ENCODE measurements at places on chromosomes 11 and 22.
A peak's percentile ranks its signal among the peaks of the same experiment; 100 is the strongest.

GRCh38 chr11:95764267-95764898 lies 25.2 kb downstream of the FAM76B start:
- DNase-seq, result peak; percentile 73

DNA sequence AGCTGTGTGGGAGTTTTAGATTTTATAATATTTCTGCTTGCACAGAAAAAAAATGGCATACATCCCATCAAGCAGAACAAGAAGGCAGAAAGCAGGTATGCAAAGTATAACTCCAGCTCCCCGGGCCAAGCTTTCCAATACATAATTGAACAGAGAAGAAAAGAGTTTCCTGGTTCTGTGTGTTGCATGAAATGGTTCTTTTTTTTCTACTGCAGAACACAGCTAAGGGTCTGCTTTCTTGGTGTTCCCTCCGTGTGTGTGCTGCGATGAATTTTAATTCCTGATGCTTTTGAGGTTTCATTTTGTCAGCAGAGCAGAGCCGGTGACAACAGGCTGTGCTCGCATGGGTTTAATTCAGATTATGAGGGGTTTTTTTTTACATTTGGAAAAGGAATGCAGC lies 70.7 kb upstream of the TTC12 start:
- DNase-seq, result no peak

GRCh38 chr11:131154351-131154750 lies 216.1 kb upstream of the NTM start:
- no peak for DNase-seq

DNA sequence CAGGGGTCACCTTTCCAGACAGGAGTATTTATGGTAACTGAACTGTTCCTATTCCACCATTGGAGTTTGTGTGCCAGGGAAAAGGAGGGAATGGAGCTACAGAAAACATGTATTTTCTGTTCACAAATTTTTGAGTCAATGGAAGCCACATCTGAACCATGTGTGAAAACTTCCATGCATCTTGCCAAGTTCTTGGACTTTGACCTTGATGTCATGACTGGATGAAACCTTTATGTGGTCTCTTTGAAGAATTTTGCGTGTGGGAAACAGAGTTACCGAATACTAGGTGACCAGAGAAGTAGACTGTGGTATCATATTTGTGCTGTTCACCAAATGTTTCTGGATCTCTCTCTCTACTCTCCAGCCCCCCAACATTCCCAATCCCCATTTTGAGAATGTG lies 104.8 kb downstream of the CD44 start:
- no peak for DNase-seq

GRCh38 chr11:32006799-32007388 lies 84.0 kb upstream of the RCN1 start:
- peak; percentile 62 for DNase-seq

GRCh38 chr11:99148352-99148751 lies 127.6 kb downstream of the CNTN5 start:
- no peak for DNase-seq

DNA sequence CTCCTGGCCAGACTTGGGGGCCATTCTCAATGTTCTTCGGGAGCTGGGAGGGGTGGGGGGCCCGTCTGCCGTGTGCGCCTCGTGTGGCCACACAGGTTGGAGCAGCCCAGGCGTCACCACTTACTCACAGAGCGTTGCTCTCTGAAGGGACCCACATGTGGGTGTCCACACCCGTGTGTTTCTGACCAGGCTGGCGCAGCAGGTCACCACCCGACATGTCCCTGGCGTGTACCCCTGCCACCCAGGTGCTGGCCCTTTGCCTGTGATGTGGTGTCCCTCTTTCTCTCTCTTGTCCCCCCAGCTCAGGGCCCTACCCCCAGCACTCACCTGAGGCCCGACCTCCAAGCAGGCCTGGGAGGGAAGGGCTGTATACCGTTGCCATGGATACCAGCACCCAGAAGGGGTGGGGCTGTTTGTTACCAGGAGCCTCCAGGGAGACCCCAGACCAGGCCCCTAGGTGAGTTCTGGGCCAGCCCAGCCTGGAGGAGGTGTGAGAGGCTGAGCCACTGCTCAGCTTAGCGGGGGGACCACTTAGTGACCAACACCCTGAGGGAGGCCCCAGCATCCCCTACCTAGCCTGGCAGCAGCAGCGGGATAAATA lies 1.4 kb downstream of the LMNTD2 start:
- no peak for DNase-seq

GRCh38 chr11:46534711-46535110 lies 59.1 kb downstream of the AMBRA1 start:
- DNase-seq, result no peak

DNA sequence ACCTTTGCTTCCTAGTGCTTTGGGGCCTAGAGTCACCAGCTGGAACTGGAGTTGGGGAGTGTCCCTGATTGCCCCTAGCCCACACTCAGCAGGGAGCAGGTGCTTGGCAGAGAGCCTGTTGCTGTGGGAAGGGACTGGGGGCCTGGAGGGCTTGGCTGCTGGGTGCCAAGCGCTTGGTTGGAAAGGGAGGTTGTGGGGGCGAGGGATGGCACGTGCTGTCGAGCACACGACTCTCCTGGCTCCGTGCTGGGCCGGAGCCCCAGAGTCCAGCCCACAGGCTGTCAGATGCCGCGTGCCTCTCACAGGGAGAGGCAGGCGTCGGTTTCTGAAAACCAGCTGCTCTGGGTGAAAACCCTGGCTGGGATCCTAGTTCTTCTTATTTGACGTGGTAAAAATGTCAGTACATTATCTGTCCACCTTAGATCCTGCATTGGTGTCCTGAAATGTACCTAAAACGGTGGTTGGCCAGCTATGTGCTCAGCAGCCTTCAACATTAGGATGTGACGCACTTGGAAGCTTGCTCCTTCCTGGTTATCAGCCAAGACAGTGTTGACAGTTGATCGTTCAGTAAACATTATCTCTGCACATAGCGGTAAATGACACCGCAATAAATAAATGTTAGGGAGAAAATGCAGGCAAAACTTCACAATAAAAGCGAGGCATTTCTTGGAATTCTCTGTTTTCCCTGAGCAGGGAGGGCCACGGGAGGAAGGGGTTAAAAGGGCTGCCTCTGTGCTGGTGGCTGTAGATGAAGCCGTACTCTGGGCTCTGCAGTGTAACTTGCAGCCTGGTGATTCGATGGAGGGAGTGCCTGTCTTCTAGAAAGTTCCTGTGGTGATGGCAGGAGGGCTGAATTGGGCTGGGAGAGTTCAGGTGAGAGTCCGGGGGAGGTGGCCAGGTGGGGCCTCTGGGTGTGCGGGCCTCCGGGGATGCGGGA lies 29.2 kb downstream of the GRAMD4 start:
- no peak for DNase-seq

DNA sequence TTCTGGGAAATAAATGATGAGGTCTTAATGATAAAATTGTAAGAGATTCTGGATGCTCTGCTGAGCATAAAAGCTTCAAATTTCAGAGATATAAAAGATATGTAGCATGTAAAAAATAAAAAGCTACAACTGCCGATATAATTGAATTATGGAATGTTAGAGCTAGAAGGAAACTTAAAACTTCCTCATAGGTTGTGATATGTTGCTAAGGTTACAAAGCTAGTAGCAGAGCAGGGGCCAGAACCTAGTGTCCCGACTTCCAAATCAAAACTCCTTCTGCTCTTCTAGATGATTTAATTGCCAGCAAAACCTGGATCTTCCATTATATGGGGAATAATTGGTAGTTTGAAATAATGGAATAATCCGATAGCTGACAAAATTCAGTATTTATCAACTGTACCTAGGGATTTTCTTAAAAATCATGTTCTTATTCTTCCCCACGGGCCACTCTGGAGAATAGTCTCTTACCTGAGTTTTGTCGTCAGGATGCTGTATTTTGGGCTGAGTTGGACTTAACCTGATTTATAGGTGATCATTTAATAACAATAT lies at the start of gene ASCL3:
TSS of gene ASCL3 (minus strand) at position 499 of the 549 bp plus-strand sequence. CDS start 4,855 bp downstream, outside the sequence.
- no peak for DNase-seq

GRCh38 chr11:115496892-115497291 lies 7.3 kb downstream of the CADM1 start:
- no peak for DNase-seq

DNA sequence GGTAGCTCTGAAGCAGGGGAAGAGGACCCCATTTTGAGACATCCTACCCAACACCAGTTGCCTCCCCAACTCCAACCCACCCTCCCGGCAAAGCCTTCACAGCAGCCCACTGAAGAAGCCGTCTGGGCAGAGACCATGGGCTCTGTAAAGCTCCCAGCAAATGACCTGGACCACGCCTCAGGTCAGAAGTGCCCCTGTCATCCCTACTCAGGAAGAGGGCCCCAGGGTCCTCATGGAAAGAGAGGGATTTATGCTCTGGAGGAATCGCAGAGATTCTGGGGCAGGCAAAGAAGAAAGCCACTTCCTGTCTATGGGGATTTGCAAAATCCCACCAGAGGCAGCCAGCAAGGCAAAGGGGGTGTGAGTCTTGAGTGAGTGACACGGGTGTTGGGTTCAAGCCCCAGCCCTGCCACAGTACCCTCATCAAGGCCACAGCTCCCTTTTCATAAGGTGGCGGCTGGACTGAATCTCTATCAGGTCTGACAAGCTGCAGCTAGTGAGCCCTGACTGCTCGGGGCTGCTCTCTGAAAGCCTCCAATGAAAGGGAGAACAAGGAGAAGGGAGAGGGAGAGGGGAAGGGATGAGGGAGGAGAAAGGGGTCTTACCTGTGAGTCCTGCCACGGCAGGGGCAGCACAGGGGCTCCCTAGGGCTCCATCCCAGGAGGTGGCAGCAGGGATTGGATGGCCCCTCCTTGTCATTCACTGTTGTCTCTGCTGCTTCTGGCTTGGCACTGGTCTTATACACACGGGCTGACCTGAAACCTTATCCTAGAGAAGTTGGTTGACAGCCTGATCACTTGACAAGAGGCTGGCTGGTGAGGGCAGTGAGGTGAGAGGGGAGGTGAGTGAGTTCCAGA lies at the start of gene UCP3:
TSS of gene UCP3 (minus strand) at position 713 of the 857 bp plus-strand sequence. CDS start 2,043 bp downstream, outside the sequence.
- no peak for DNase-seq

GRCh38 chr11:19727246-19727645 lies 14.6 kb downstream of the NAV2 start:
- peak; percentile 34 for DNase-seq

DNA sequence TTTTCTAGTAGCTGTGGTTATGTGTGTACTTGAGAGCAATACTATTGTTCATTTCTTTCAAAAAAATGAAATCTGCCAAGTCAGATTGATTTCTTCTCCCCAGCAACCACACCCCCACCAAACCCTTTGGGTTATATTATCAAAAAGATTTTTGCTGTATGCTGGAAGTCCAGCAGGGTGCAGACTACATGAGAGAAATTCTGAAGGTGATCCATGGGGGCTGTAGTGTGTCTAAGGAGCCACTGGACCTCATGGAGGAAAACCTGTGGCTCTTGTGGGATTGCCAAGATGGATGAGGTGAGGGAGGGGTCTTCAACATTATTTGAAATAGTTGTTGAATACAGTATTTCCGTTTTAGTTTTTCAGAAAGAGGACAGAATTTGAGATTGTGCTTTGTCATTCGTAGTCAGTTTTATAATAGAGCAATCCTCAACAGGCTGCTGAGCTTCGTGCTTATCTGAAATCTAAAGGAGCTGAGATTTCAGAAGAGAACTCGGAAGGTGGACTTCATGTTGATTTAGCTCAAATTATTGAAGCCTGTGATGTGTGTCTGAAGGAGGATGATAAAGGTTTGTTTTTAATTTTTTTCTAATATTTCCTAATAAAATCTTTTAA lies 3.1 kb downstream of the EIF3M start:
- peak; percentile 54 for DNase-seq

DNA sequence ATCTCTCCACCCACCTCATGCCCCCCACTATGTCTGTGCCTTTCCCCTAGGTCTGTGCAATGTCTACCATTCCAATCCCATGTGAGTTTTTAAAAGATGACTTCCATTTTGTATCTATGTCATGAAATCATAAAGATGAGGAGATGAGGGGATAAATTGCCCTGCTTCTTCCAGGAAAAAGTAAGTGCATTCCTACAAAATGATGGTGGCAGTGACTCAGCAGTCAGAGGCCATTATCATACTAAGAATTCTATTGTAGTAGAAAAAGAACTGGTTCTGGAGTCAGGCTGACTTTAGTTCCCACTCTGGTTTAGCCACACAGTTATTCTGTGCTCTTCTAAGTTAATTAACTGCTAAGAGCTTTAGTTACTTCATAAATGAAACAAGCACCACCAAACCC lies 89.6 kb upstream of the API5 start:
- DNase-seq, result no peak

GRCh38 chr11:81190546-81190945 lies 1543.1 kb downstream of the FAM181B start:
- DNase-seq, result no peak

DNA sequence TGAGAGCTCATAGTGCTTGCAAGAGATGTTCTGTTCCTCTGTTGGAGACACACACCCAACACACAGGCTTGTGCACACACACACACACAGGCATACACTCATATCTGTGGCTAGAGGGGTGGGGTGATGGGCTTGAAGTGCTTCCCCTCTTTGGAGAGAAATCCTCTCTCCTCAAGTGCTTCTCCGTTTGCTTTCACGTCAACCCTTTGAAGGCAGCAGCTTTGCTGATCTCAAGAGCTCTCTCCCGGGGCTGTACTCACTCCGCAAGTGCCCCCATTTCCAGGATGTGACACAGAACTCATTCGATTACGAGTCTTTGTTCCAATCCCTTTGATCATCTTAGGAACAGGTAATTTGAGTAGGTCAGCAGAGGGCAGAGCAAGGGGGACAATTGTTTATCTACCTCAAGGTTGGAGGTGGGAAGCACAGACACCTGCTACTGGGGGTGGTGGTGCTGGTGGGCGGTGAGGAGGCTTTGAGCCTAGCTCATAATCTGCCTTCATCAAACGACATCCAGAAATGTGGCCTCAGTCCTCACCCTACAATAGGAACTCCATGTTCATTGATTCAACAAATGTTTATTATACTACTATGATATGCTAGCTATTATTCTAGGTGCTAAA lies 529.8 kb upstream of the CADM1 start:
- DNase-seq, result no peak

GRCh38 chr11:115613986-115614632 lies 109.9 kb upstream of the CADM1 start:
- DNase-seq, result peak; percentile 10

DNA sequence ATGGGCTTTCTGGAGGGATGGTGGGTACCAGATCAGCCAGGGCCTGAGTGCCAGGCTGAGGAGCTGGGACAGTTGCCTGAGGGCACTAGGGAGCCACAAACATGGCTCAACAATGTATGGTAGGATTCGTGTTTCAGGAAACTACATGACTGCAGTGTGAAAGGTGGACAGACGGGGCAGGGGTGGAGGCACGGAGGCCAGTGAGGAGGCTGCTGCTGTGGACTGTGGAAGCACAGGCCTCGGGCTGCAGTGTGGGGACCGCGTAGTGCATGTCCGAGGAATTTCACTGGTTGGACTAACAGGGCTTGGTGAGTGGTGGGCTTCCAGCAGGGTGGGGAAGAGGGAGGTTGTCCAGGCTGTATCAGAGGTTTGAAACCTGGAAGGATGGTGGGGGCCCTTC lies 7.8 kb downstream of the P2RY2 start:
- DNase-seq, result no peak

GRCh38 chr11:62851807-62852522 lies 12.6 kb upstream of the WDR74 start:
- no peak for DNase-seq

Data from dermis blood vessel endothelial cell (primary cell).